Lower lobe of right lung (tissue), 2 donors: ENCODE measurements at places on chromosomes 16 and 17.

- no peaks in the 10 kb centered on the region for H3K27me3 ChIP-seq
- H3K4me1 ChIP-seq = peaks cover 22% of the 10 kb centered on the region
- no peak overlapping the region for H3K4me3 ChIP-seq
- no peak overlapping the region for H3K27ac ChIP-seq
- H3K36me3 ChIP-seq = no peaks in the 10 kb centered on the region
Measured at GRCh38 chr17:15891318-15891717, 53.6 kb upstream of the ADORA2B start.

DNA sequence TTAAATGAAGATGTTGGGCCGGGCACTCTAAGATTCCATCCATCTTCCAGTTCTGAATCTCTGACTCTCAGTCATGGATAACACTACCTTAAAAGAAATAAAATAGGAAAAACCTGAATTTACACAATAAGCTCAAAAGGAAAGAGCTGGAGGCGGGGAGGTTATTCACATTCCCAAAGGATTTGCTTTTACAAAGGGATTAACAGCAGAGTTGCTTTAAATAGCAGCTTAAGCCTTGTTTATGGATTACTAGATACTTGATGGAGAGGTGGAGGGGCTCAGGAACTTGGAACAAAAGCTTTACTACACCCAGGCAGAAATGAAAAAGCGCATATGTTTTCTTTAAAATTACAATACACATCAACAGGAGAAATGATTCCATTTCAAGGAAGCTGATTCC lies 84.5 kb downstream of the XYLT1 start:
- H3K4me1 ChIP-seq = peaks cover 21% of the 10 kb centered on the region
- no peak for DNase-seq
- H3K36me3 ChIP-seq = no peaks in the 10 kb centered on the region
- H3K4me3 ChIP-seq = no peak overlapping the region

- H3K4me3 ChIP-seq = no peak overlapping the region
- no peaks in the 10 kb centered on the region for H3K36me3 ChIP-seq
- H3K4me1 ChIP-seq = peaks cover 6% of the 10 kb centered on the region
- no peak for DNase-seq
Measured at GRCh38 chr17:63504261-63504660, 18.9 kb upstream of the KCNH6 start.

DNA sequence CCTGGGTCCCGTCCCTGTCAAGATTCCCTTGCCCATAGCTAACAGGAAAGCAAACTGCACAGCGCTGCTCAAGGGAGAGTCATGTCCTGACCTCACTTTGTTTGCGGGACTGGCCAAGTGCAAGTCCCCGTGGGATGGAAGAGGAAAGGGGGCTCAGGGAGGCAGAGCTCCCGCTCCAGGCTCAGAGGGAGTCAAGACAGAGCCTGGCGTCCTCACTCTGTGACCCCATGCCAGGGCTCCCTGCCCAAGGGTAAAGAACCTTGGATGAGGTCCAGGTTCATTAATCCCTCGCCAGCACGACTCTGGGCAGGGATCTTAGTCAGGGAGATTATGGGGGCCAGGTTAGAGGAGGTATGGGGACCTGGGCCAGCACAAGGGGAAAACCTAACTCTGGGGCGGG lies 51.5 kb upstream of the CBX4 start:
- peaks cover 6% of the 10 kb centered on the region for H3K4me1 ChIP-seq
- peaks cover 11% of the 10 kb centered on the region for H3K27me3 ChIP-seq
- H3K36me3 ChIP-seq = no peaks in the 10 kb centered on the region
- H3K4me3 ChIP-seq = no peak overlapping the region
- no peak for DNase-seq

- H3K27ac ChIP-seq = no peak overlapping the region
- H3K27me3 ChIP-seq = no peaks in the 10 kb centered on the region
- peak; percentile 34 for DNase-seq
- H3K36me3 ChIP-seq = no peaks in the 10 kb centered on the region
- H3K4me1 ChIP-seq = peaks cover 34% of the 10 kb centered on the region
- no peak overlapping the region for H3K4me3 ChIP-seq
Measured at GRCh38 chr16:85392756-85393673, 220.1 kb upstream of the GSE1 start.

- H3K27ac ChIP-seq = no peak overlapping the region
- H3K36me3 ChIP-seq = no peaks in the 10 kb centered on the region
- no peaks in the 10 kb centered on the region for H3K27me3 ChIP-seq
- DNase-seq = peak; percentile 91
- H3K4me3 ChIP-seq = no peak overlapping the region
Measured at GRCh38 chr16:55465077-55465896, 13.7 kb upstream of the MMP2 start.

GRCh38 chr16:79750311-79750710 lies 149.8 kb upstream of the MAF start:
- H3K27ac ChIP-seq = no peak overlapping the region
- no peaks in the 10 kb centered on the region for H3K4me1 ChIP-seq

GRCh38 chr17:41575336-41575735 lies 3.5 kb upstream of the KRT9 start:
- no peak for DNase-seq
- no peaks in the 10 kb centered on the region for H3K4me1 ChIP-seq
- H3K27me3 ChIP-seq = peaks cover 27% of the 10 kb centered on the region
- no peaks in the 10 kb centered on the region for H3K36me3 ChIP-seq

DNA sequence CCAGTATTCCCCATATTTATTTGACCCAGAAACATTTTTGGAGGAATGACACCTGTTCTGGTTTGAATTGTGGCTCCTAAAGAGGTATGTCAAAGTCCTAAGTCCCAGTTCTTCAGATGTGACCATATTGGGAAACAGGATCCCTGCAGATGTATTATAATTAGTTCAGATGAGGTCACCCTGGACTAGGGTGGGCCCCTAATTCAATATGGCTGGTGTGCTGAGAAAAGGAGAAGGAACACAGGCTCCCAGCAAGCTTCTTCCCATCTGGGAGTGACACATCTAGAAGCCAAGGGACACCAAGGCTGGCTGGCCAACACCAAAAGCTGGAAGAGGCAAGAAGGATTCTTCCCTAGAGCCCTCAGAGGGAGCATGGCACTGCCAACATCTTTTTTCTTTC lies 3.8 kb upstream of the GCSH start:
- no peak for DNase-seq
- no peak overlapping the region for H3K4me3 ChIP-seq
- H3K27me3 ChIP-seq = no peaks in the 10 kb centered on the region
- no peak overlapping the region for H3K27ac ChIP-seq
- no peaks in the 10 kb centered on the region for H3K36me3 ChIP-seq
- H3K4me1 ChIP-seq = peaks cover 11% of the 10 kb centered on the region

DNA sequence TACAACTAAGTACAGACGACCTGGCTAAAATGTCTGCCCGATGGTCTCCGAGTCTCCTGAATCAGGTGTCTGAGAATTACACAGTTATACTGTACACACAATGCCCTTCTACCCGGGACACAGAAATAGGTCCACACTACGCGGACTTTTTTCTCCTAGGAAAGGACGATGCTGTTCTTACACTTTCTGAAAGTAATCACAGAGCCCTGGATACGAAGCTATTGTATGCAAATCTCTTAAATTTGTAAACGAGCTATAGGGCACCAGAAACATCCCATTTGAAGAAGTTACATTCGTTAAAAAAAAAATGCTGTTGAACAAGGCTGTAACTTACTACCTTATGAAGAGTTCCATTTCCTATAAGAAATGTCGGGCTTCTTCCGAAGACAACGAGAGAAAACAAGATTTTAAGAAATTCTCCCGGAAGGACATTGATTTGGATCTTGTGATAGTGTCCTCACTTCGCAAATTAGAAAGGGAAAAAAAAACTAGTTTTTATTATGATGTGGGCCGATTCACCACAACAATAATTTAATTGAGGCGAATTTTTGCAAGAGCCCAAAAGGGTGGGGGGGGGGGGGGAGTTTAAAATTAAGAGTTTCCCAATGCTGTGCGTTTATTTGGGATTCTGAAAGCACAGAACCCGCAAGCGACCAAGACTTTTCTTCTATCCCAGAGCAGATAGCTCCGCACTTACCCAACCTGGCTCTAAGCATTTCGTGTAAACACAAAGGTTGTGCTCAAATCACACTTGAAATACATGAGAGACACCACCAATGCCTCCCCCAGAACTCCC lies 1.5 kb upstream of the SOX9 start:
- peaks cover 43% of the 10 kb centered on the region for H3K4me1 ChIP-seq
- H3K27ac ChIP-seq = no peak overlapping the region
- H3K36me3 ChIP-seq = peaks cover 3% of the 10 kb centered on the region
- peak overlapping the region; percentile 59 for H3K4me3 ChIP-seq
- H3K27me3 ChIP-seq = peaks cover 90% of the 10 kb centered on the region

GRCh38 chr17:48767263-48767774 lies 38.8 kb upstream of the HOXB13 start:
- no peak overlapping the region for H3K27ac ChIP-seq
- no peak for DNase-seq
- H3K27me3 ChIP-seq = peaks cover 44% of the 10 kb centered on the region
- no peaks in the 10 kb centered on the region for H3K36me3 ChIP-seq

DNA sequence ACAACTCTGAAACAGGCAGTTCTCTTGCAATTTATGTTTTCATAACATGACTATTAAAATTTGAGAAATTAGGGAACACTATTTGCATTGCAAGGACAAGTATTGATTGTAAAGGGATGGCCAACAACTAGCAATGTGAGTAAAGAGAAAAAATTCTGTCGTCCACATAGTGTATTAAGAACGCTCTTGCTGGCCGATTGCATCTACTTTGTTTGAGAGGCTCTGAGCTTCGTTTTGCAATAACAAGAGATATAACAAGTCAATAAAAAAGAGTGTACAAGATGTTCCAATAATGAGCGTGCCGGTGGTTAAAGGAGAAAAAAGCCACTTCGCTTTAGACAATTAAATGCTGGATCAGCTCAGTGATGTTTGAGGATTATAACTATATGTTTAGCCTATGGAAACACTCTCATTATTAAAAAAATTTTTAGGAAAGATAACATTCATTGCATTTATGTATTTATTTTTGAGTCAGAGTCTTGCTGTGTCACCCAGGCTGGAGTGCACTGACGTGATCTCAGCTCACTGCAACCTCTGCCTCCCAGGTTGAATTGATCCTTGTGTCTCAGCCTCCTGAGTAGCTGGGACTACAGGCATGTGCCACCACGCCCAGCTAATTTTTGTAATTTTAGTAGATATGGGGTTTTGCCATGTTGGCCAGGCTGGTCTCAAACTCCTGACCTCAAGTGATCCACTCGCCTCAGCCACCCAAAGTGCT lies 19.2 kb upstream of the TOM1L1 start:
- H3K4me3 ChIP-seq = no peak overlapping the region
- H3K27ac ChIP-seq = no peak overlapping the region
- DNase-seq = no peak

- H3K27ac ChIP-seq = no peak overlapping the region
- no peaks in the 10 kb centered on the region for H3K36me3 ChIP-seq
- no peak overlapping the region for H3K4me3 ChIP-seq
- peaks cover 11% of the 10 kb centered on the region for H3K27me3 ChIP-seq
- no peaks in the 10 kb centered on the region for H3K4me1 ChIP-seq
Measured at GRCh38 chr17:79654350-79654959, 43.6 kb upstream of the RBFOX3 start.

- DNase-seq = no peak
- peaks cover 31% of the 10 kb centered on the region for H3K4me1 ChIP-seq
- H3K27ac ChIP-seq = peak overlapping the region; percentile 49
Measured at GRCh38 chr17:81563861-81564586, 11.9 kb upstream of the FAAP100 start.

DNA sequence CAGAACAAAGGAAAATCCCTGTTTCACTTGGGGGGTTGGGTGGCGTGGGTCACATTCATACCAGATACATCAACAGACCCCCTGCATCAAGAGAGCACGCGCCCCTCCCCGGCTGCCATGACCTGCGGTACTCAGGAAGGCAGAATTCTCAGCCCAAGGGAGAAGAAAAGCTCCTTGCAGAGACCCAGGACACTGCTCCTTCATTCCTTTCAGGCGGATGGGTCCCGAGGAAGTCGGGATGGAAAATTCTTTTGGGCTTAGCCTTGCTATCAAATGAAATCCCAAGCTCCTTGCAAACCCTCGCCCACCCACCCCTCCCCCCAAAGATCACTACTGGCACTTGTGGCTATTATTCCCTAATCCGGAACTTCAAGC lies 40.6 kb downstream of the HIC1 start:
- DNase-seq = no peak
- H3K4me1 ChIP-seq = peaks cover 46% of the 10 kb centered on the region
- no peaks in the 10 kb centered on the region for H3K27me3 ChIP-seq
- H3K27ac ChIP-seq = no peak overlapping the region
- no peak overlapping the region for H3K4me3 ChIP-seq
- no peaks in the 10 kb centered on the region for H3K36me3 ChIP-seq

DNA sequence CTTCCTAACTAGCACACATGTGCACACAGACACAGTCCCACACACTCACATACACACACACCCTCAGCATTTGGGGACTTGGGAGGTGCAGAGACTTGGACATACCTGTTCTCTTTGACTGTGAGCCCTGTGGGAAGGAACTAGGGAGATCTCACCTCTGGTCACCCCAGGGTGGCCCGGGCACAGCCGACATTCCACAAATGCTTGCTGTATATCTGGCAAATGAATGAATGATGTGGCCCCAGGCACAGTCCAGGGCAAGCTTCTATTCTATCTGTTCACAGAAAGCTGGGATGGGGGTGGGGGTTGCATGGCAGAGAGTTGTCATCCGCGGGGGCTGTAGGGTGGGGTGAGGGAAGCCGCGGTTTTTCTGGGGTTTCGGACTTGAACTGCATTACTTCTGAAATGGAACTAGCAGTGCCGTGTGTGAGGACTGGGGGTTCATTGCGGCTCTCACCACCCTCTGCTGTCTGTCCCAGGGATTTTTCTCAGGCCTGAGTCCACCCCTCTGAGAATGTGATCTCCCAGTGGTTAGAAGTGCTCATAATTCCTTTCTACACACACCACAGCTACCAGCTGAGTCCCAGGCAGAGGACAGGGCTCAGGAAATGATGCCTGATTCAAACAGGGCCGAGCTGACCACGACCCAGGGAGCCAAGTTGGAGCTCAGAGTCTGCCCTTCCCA lies 3.3 kb upstream of the RIPOR1 start:
- no peaks in the 10 kb centered on the region for H3K36me3 ChIP-seq
- H3K27ac ChIP-seq = no peak overlapping the region
- no peak overlapping the region for H3K4me3 ChIP-seq
- DNase-seq = no peak

DNA sequence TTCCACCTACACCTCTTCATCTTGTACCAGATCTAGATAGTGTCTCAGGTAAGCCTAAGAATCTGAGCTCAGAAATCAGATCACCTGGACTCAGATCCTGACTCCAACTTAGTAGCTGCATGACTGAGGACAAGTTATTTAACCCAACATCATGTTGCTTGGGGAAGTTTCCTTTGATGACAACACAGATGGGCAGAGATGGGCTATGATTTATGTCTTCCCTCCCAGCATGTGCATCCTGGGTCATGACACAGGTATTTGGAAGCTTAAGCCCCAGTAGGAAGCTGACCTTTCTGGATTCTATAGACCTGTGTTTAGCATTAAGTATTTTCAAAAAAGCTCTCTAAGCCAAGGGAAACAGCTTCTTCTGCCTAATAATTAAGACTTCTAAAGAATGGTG lies 12.4 kb upstream of the HEATR6 start:
- H3K36me3 ChIP-seq = no peaks in the 10 kb centered on the region
- peaks cover 40% of the 10 kb centered on the region for H3K4me1 ChIP-seq
- H3K27me3 ChIP-seq = no peaks in the 10 kb centered on the region
- peak overlapping the region; percentile 64 for H3K27ac ChIP-seq
- DNase-seq = no peak
